ENCODE measurements at places on chromosomes 11 and 22.

DNA sequence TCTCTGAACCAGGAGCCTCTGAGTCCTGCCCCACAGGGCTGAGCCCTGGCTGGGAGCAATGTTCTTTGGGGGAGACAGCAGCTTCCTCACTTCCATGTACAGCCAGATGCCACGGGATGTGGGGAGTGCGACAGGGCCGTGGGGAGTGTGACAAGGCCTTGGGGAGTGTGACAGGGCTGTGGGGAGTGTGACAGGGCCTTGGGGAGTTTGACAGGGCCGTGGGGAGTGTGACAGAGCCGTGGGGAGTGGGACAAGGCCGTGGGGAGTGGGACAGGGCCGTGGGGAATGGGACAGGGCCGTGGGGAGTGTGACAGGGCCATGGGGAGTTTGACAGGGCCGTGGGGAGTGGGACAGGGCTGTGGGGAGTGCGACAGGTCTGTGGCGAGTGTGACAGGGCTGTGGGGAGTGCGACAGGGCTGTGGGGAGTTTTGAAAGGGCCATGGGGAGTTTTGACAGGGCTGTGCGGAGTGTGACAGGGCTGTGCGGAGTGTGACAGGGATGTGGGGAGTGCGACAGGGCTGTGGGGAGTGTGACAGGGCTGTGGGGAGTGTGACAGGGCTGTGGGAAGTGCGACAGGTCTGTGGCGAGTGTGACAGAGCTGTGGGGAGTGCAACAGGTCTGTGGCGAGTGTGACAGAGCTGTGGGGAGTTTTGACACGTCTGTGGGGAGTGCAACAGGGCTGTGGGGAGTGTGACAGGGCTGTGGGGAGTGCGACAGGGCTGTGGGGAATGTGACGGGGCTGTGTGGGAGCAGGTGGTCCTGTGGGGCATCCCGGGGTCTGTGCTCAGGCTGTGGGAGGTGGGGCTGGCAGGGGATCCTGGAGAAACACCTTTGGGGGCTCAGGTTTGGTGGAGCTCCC, 6.6 kb upstream of the KRTAP5-6 start:
- no peak for DNase-seq

DNA sequence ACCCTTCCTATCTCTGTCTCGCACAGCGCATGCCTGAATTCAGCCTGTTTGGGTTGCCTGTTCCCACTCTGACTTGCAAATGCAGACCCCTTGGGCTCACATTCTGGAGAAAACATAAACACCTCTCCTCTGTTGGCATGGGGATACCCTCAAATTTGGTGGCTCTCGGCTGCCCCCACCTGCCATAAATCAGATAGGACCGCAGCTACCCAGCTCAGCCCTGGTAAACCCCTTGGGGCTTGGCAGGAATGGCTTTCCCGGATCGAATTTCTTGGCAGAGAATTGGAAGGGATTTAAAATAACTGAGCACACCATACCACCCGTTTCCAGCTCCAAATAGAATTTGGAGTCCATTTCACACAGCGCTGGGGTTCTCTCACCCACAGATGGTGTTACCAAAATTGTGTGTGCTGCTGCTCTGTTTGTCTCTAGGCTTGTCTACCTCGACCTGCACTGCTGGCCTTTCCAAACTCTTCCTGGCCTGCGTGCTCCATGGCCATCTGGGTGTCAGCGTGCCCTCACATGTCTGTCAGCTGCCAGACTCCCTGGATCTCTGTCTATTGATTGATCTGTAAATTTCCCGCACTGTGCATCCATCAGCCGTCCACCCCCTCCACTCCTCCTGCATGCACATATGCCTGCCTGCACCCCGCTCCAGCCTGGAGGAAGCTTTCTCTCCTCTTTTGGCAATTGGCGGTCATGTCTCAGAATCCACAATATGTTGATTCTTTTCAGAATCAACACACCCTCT, 134.0 kb downstream of the NTM start:
- DNase-seq = no peak

- DNase-seq = no peak
Observed at GRCh38 chr11:112274007-112274783, 13.5 kb upstream of the PLET1 start.

DNA sequence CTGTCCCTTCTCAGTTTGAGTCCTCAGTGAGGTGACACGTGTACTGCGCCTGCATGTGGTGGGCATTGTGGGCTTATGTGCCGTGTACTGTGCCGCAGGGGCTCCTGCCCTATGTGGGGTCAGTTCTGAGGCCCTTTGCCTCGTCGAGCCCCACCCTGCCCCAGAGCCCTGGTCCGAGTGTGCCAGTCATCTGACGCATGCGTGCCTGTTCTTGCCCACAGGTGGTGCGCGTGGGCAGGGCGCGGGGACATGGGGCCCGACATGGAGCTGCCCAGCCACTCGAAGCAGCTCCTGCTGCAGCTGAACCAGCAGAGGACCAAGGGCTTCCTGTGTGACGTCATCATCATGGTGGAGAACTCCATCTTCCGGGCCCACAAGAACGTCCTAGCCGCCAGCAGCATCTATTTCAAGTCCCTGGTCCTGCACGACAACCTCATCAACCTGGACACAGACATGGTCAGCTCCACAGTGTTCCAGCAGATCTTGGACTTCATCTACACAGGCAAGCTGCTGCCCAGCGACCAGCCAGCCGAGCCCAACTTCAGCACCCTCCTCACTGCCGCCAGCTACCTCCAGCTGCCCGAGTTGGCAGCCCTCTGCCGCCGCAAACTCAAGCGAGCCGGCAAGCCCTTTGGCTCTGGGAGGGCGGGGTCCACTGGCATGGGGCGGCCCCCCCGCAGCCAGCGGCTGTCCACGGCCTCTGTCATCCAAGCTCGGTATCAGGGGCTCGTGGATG, 22.3 kb upstream of the TMEM191C start:
- DNase-seq = no peak

DNA sequence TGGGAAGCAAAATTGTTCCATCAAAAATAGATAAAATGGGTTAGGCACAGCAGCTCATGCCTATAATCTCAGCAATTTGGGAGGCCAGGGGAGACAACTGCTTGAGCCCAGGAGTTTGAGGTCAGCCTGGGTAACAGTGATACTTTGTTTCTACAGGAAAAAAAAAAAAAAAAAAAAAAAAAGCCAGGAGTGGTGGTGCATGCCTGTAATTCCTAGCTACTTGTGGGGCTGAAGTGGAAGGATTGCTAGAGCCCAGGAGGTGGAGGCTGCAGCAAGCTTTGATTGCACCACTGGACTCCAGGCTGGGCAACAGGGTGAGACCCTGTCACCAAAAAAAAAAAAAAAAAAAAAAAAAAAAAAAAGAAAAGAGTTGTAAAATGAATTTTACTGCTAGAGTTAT, 49.6 kb downstream of the KIF18A start:
- DNase-seq = no peak

DNA sequence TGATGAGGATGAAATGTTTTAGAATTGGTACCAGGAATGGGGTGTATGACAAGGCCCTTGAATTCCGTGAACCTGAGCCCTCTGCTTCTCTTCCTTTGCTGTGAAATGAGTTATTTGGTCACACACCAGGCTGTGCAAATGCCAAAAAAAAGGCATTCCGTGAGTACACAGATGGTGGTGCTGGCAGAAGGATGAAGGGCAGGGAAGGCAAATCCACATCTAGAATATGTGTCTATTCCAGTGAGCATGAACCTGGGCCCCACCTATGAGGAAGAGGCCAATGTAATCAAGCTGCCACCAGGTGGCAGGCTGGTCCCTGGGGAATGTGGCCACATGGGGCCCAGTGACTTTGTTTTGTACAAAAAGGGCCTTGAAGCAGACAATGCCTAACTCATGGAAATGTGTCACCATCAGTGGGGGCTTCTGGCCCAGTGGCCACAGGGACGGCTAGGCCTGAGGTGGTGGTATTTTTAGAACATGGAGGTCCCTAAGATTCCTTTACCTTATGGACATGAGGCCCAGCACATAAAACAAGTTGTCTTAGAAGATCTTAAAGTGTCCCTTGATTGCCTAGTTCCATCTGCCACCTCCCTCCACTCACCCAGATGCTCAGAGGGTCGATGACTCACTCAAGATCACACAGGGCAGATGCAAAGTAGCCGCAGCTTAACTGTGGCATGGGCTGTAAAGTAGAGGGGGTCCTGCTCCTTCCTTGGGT, 3.9 kb upstream of the RNF215 start:
- DNase-seq = peak; percentile 3

- DNase-seq = no peak
Observed at GRCh38 chr11:47961383-47961782, 19.0 kb upstream of the PTPRJ start.

DNA sequence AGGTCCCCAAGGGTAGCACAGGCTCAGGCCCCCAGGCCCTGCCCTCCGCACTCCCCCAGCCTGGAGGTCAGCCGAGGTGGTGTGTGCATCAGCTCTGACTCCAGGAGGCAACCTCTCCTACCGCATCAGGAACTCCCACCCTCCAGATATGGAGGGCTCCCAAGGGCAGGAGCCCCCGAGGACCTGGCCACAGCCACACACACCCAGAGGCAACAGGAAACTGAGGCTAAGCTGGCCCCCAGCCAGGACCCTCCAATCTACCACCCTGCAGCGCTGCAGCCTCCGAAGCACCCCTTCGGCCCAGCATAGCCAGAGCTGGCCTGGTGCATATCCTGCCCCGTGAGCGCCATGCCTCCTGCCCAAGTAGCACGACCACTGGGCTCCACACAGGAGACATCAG, 104.0 kb downstream of the MED15 start:
- no peak for DNase-seq

- DNase-seq = no peak
Observed at GRCh38 chr11:1195682-1196515, 27.0 kb upstream of the MUC5B start.

DNA sequence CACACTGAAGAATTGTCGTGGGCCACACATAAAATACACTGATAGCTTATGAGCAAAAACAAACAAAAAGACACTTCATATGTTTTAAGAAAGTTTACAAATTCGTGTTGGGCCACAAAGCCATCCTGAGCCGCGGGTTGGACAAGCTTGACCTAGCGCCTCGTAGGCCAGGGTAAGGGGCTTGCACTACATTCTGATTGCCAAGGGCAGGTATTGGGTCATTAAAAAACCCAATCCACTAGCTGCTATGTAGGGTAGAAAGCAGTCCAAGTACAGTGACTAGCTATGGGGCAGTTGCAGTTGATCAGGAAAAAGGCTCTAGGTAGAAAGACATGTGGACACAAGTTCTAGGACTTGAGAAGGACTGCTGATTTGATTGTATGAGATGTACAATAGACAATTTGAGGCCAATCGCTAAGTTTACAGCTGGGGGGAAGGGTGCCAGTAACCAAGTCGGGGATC, 14.0 kb downstream of the KDELR3 start:
- no peak for DNase-seq

DNA sequence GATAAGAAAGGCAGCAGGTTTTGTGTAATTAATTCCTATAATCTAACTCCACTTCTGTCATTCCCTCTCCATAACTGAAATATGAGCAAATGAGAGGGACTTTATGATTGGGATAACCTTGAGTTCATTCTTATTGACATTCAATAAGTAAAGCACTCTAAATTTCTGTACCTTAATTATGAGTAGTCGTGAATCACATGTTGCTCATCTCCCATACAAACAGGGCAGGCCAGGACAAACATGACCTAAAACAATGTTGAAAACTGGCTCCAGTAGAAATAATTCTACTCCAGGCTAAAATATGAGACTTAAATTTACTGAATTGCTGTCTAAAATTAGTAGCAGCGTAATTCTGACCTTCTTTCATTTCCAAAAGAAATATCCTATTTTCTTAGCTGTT, 505.4 kb downstream of the NELL1 start:
- DNase-seq = no peak

DNA sequence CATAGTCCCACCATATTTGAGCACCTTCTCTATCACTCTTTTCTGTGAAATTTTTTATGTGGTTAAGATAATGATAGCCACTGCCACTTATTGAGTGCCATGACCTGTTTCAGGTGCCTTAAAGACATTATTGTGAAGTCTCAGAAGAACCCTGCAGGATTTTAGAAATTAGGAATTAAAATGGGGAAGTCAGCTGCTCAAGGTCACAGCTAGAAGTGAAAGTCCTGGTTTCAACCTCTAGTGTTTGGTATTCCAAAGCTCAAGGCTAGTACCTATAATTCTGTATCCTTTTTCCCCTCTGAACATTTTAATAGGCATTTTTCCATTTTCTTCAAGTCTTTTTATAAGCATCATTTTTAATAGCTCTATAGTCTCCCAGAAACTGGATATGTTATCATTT, 9.0 kb upstream of the RRM1 start:
- DNase-seq = no peak

DNA sequence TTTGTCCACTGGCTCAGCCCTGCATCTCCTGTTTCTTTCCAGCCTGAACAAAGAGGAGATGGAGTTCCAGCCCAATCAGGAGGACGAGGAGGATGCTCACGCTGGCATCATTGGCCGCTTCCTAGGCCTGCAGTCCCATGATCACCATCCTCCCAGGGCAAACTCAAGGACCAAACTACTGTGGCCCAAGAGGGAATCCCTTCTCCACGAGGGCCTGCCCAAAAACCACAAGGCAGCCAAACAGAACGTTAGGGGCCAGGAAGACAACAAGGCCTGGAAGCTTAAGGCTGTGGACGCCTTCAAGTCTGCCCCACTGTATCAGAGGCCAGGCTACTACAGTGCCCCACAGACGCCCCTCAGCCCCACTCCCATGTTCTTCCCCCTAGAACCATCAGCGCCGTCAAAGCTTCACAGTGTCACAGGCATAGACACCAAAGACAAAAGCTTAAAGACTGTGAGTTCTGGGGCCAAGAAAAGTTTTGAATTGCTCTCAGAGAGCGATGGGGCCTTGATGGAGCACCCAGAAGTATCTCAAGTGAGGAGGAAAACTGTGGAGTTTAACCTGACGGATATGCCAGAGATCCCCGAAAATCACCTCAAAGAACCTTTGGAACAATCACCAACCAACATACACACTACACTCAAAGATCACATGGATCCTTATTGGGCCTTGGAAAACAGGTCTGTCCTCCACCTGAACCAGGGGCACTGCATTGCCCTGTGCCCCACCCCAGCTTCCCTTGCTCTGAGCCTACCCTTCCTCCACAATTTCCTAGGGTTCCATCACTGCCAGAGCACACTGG, 5.0 kb downstream of the FTH1 start:
- no peak for DNase-seq

- no peak for DNase-seq
Observed at GRCh38 chr11:67247946-67248550, 18.2 kb upstream of the GRK2 start.
